NCI-H510A treated with DMSO at 0.1 percent for 48 hours (cell line): ENCODE measurements at places on chromosomes 13 and 19.

GRCh38 chr13:19597523-19597922 is 35.9 kb upstream of the MPHOSPH8 start:
- no peak for DNase-seq

GRCh38 chr19:27776524-27776923 is 1436.4 kb downstream of the UQCRFS1 start:
- no peak for DNase-seq

- no peak for DNase-seq
Observed at GRCh38 chr13:73168226-73168952, 109.6 kb downstream of the KLF5 start.

DNA sequence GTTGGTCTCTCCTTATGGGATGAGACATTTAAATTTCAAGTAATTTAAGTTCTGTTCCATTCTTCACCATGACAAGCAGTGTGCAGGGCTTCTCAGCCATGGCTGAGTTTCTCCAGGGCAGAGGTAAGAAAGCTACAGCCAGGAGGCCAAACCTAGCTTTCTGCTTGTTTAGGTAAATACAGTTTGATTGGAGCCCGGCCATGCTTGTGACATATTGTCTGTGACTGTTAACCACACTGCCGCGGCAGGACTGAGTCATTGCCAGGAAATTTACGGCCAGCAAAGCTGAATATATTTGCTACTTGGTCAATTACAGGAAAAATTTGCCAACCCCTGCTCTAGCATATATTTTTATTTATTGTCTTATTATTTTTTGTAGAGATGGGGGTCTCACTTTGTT is 10.7 kb downstream of the NLRP8 start:
- no peak for DNase-seq

GRCh38 chr13:30851697-30852096 is 54.4 kb upstream of the MEDAG start:
- DNase-seq = peak; percentile 16
